ENCODE measurements at places on chromosomes 6 and 20.

DNA sequence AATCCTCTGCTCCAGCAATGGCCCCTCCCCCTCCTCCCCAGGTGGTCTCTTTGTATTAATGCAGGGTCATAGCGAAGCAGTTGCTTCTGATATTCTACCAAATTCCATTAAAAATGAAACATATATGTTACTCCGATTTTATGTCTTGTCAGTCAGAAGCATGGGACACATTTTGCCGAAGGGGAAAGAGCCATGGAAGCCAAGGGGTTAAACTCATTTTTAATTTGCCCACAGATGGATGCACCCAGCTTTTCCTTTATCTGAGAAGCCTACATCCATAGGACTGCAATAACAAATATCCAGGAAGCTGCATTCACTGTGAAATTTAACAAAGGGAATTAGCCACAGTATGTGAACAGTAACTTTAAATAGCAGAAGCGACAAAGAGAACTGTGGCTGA is 688.2 kb downstream of the QKI start:
- no peak for DNase-seq

DNA sequence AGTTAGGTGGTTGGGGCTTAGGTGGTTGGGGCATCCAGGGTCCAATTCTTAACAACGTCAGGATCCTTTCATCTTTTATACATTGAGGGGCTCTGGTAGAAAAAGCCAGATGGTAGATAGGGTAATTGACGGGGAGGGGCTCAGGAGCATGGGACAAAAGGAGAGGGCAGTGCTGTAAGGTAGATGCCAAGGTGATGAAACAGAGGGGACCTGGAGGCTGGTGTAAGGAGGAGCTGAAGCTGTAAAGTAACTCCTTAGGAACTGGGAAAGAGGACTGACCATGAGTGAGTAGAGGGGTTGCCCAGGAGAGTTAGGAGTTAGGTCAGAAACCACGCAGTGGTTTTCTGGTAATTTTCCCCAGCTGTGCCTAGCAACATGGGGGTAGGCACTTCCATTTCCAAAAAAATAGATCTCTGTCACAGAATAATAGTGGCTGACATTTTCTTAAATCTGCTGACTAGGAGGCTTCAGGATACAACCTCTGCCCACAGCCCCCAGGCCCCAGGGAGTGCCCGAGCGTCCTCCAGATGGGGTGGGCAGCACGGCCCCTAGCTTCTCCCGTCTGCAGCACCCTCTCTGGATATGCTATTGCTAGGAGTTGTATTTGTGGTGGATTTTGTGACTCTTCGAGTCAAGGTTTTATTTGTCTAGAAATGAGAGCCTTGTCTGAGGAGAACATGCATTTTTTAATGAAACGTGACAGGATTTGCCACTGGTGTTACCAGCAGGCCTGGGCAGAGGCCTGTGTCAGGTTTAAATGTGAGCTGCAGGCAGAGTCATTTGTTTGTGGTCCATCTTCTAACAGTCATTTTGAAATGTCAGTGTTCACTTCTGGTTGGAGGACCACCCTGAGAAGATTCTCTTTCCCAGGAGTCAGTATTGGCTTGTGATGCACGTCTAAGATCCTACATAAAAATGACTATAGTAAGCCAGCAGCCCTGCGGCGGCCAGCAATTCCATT is 44.6 kb downstream of the TULP4 start:
- DNase-seq, result no peak

- DNase-seq, result no peak
These were observed 16.5 kb downstream of the ACTR5 start for GRCh38 chr20:38764567-38765318.

GRCh38 chr6:37168811-37169495 is 999 bp upstream of the PIM1 start:
- DNase-seq, result no peak
